Aorta (tissue), 5 donors: ENCODE measurements at places on chromosomes 2 and 18. TPM values are rescaled to one million over a fixed set of nuclear protein-coding genes. Genes with fewer than 3 reads are reported as not detected.

Gene CRYGC
- not detected for polyA plus RNA-seq

Gene GAD1
- polyA plus RNA-seq = 2.0 TPM

Gene DLX1
- polyA plus RNA-seq = 0.18 TPM

Gene GALNT13
- 1.8 TPM for polyA plus RNA-seq

Gene SERPINB10
- not detected for polyA plus RNA-seq

Gene PPM1B
- polyA plus RNA-seq = 42.7 TPM

Gene NTSR2
- not detected for polyA plus RNA-seq

Gene DYSF
- polyA plus RNA-seq = 3.1 TPM

- no peak for DNase-seq
- H3K4me1 ChIP-seq = no peaks in the 10 kb centered on the region
- no peak overlapping the region for H3K4me3 ChIP-seq
- H3K27me3 ChIP-seq = no peaks in the 10 kb centered on the region
Measured at GRCh38 chr2:77566131-77566530, 44.0 kb upstream of the LRRTM4 start.

DNA sequence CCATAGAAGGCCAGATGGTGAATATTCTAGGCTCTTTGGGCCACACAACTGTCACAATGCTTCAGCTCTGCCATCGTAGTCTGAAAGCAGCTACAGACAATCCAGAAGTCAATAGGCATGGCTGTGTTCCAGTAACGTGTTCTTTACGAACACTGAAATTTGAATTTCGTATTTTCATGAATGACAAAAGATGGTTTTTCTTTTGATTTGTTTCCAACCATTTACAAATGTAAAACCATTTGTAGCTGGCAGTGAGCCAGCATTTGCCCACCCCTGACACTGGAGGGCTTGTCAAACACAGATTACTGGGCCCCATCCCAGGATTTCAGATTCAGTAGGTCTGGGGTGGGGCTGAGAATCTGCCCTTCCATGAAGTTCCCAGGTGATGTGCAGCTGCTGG is 83.0 kb upstream of the ATG16L1 start:
- no peaks in the 10 kb centered on the region for H3K27me3 ChIP-seq
- no peak overlapping the region for H3K4me3 ChIP-seq
- DNase-seq = no peak
- H3K36me3 ChIP-seq = no peaks in the 10 kb centered on the region
- no peaks in the 10 kb centered on the region for H3K4me1 ChIP-seq
- H3K27ac ChIP-seq = no peak overlapping the region

DNA sequence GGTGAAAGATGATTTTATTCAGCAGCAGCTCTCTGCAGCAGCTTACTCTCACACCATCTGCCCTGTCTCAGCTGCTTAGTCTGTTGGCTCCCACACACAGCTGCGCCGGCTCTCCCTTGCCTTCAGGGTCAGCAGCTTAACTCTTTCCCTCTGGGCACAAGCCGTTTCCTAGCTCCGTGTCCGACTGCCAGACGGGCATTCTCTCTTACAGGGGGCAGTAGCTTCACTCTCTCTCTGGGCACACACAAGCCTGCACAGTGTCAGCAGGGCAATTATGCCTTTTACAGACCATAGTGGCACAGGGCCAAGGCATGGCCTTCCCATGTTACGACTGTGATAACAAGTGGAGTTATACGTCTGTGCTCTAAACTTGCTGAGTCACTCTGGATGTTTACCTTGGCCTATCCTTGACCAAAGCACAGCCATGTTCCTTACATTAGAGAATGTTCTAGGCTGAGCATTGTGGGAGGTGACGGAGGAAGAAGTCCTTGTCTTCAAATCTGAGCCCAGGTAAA is 31.7 kb downstream of the PCARE start:
- H3K27ac ChIP-seq = no peak overlapping the region
- no peak overlapping the region for H3K4me3 ChIP-seq
- no peaks in the 10 kb centered on the region for H3K36me3 ChIP-seq
- H3K27me3 ChIP-seq = no peaks in the 10 kb centered on the region
- no peaks in the 10 kb centered on the region for H3K4me1 ChIP-seq

DNA sequence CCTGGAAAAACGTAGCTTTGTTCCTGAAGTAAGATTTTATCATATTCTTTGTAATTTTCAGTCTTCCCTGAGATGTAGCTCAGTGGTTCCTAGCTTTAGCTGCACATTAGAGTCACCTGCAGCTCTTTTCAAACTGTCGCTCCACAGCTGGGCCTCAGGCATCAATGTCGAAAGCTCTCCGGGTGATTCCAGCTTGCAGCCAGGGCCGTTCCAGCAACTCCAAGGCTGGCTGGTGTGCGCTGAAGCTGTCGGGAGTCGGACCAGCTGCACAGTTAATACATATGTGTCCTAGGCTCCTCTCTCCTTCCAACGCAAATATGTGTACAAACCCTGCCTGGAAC is 609 bp upstream of the ZNF2 start:
- no peaks in the 10 kb centered on the region for H3K27me3 ChIP-seq
- peak overlapping the region; percentile 10 for H3K27ac ChIP-seq
- DNase-seq = no peak
- no peaks in the 10 kb centered on the region for H3K4me1 ChIP-seq
- H3K4me3 ChIP-seq = peak overlapping the region; percentile 55

GRCh38 chr2:138329162-138329561 is 172.4 kb upstream of the SPOPL start:
- peaks cover 3% of the 10 kb centered on the region for H3K4me1 ChIP-seq
- no peaks in the 10 kb centered on the region for H3K36me3 ChIP-seq
- DNase-seq = no peak
- no peaks in the 10 kb centered on the region for H3K27me3 ChIP-seq

DNA sequence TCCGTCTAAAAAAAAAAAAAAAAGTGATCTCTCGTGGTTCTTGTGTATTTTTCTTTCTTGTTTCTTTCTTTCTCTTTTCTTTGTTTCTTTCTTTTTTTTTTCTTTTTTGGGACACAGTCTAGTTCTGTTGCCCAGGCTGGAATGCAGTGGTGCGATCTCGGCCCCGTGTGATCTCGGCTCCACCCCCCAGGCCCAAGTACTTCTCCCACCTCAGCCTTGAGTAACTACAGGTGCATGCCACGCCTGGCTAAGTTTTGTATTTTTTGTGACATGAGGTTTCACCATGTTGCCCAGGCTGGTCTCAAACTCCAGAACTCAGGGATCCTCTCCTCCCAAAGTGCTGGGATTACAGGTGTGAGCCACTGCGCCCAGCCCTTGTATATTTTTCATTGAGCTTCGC is 91.4 kb downstream of the TMEM237 start:
- no peaks in the 10 kb centered on the region for H3K27me3 ChIP-seq
- DNase-seq = no peak
- no peak overlapping the region for H3K4me3 ChIP-seq
- H3K27ac ChIP-seq = no peak overlapping the region
- H3K4me1 ChIP-seq = no peaks in the 10 kb centered on the region

GRCh38 chr2:27885234-27885633 is 5.0 kb downstream of the RBKS start:
- H3K27me3 ChIP-seq = no peaks in the 10 kb centered on the region
- H3K4me3 ChIP-seq = no peak overlapping the region
- H3K27ac ChIP-seq = no peak overlapping the region
- H3K4me1 ChIP-seq = peaks cover 5% of the 10 kb centered on the region

DNA sequence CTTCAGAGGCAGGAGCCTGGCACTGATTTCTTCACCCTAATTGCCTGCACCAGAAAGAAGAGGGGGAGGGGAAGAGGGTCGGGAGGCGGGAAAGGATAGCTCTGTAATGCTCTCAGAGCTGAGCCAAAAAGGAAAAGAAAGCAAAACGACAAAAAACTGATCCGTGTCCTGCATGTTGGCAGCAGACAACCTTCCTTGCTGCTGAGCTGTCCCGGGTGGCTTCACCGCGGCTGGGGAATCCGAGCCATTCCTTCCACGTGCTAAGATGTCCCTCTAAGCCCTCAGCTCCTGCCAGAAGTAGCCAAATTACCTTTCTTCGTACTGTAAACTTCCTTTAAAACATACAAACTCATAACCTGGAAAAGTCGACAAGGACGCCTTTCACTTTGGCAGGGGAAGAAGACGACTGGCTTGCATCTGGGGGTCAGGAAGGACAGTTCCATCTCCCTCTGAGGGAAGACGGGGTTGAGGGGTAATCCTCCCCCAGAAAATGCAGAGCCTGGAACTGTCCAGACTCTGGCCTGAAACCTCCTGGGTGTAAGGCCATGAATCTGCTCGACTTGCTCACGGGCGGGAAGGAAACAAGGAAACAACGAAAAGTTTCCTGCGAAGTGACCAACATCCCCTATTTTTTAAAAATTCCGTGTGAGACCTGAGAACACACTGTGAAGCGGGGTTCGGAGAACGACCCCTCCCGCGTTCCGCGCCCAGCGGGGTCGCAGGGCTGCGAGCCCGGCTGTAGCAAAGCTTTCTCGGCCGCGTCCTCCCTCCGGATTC is 7.7 kb downstream of the OTX1 start:
- no peaks in the 10 kb centered on the region for H3K4me1 ChIP-seq
- H3K36me3 ChIP-seq = no peaks in the 10 kb centered on the region
- no peak for DNase-seq
- no peak overlapping the region for H3K27ac ChIP-seq
- H3K27me3 ChIP-seq = peaks cover 6% of the 10 kb centered on the region

DNA sequence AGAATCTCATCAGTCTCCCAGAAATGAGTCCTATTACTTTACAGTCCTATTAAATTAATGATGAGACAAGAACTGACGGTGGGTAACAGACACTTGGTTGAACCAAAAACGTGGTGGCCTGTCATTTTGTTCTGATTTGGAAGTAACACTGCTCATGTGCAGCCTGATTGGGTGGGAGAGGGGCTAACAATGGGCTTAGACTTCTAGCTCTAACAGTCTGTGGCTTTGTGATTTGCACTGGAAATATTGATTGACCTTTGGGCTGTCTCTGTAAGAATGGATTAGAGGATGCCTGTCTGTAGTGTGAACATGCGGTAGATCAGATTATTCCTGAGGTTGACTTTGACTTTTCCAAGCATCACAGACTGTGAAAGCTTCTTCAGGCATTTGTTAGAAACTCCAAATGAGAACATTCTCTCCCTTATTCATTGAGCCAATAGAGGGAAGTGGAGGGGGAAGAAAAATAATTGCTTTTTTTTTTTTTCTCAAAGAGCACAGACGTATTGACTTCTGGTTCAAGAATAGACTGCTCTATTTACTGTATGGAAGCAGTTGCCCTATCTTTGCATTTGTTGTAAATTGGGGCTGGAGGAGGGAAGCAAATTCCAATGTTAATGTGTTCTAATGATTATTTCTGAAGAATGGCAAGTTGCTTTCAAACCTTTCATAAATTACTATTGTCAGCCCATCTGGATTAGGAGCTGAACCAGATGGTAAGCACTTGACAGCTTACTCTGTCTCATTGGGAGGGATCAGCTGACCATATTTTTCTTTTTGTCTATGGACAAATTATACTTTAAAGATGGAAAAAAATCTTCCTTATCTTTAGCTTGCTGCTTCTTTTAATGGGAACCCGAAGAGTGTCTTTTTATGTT is 85.8 kb upstream of the TTN start:
- DNase-seq = no peak
- no peak overlapping the region for H3K27ac ChIP-seq
- no peak overlapping the region for H3K4me3 ChIP-seq
- H3K36me3 ChIP-seq = no peaks in the 10 kb centered on the region
- H3K4me1 ChIP-seq = peaks cover 2% of the 10 kb centered on the region
- H3K27me3 ChIP-seq = no peaks in the 10 kb centered on the region

- no peak overlapping the region for H3K27ac ChIP-seq
- H3K4me1 ChIP-seq = no peaks in the 10 kb centered on the region
- H3K36me3 ChIP-seq = no peaks in the 10 kb centered on the region
- DNase-seq = no peak
Measured at GRCh38 chr18:53486296-53486695, 738.2 kb downstream of the MBD2 start.

DNA sequence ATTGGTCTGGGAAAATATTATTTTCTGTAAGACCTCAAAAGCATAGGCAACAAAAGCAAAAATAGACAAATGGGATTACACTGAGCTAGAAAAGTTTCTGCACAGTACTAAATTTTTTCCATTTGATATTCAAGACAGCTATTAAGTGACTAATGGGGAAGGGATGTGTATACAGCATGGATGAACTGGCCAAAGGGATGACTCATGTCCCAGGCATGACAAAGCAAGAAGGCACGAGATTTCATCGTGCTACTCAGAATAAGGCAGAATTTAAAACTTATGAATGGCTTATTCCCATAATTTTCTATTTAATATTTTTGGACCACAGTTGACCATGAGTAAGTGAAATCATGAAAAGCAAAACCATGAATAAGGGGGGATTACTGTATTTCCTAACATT is 1250.1 kb upstream of the GYPC start:
- no peak for DNase-seq
- no peaks in the 10 kb centered on the region for H3K4me1 ChIP-seq
- H3K36me3 ChIP-seq = no peaks in the 10 kb centered on the region
- H3K27me3 ChIP-seq = no peaks in the 10 kb centered on the region
- H3K27ac ChIP-seq = no peak overlapping the region

DNA sequence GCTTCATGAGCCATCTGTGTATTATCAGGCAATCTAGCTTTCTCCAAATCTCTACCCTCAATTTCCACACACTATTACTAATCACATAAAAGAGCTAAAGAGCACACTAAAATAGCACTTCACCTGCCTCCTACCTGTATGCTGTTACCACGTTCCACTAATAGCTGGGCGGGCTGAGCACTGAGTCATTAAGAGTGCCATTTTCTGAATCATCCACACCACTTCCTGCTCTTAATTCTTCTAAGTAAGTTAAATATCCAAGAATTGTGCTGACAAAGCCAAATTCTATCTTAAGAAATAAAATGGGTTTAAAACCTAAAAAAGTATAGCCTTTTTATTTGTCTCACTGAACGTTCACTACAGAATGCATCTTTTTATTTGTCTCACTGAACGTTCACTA is 35.7 kb downstream of the NOL10 start:
- H3K4me1 ChIP-seq = no peaks in the 10 kb centered on the region
- DNase-seq = no peak
- no peaks in the 10 kb centered on the region for H3K27me3 ChIP-seq
- peaks cover 7% of the 10 kb centered on the region for H3K36me3 ChIP-seq
- no peak overlapping the region for H3K27ac ChIP-seq

DNA sequence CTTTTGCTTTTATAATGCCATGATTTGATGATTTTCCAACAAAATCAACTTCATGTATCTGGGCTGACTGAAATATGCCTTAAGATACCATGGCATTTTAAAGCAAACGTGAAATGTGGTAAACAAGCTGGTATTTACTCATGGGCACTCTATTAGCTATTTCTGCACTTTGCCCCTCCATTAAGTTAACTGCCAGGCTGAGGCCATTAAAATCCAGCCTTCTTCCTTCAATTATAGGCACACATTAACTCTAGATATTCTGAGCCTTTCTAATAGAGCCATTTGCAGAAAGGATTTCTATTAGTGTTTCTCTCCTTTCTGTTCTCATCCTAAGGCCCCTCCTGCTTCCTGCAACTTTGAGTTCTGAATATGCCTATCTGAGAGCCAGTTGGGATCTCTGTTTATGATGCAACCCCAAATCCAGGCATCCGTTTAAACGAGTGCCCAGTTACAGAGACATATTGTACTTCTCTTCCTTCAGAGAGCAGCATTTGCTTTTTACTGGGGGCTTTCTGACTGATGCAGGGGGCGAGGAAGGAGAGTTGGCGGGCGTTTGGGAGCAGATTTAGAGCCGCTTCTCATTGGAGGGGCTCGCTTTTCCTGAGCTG is 1.6 kb upstream of the KCNJ3 start:
- no peaks in the 10 kb centered on the region for H3K36me3 ChIP-seq
- no peaks in the 10 kb centered on the region for H3K27me3 ChIP-seq
- no peaks in the 10 kb centered on the region for H3K4me1 ChIP-seq
- no peak for DNase-seq
- H3K27ac ChIP-seq = peak overlapping the region; percentile 18
- H3K4me3 ChIP-seq = peak overlapping the region; percentile 72

GRCh38 chr2:147628971-147629421 is 215.8 kb upstream of the ACVR2A start:
- no peaks in the 10 kb centered on the region for H3K36me3 ChIP-seq
- DNase-seq = no peak
- no peak overlapping the region for H3K27ac ChIP-seq
- H3K4me1 ChIP-seq = no peaks in the 10 kb centered on the region
- H3K4me3 ChIP-seq = no peak overlapping the region
